ENCODE measurements at places on chromosomes 6 and 20. TPM values are rescaled to one million over a fixed set of nuclear protein-coding genes. Genes with fewer than 3 reads are reported as not detected.
A peak's percentile ranks its signal among the peaks of the same experiment; 100 is the strongest.

DNA sequence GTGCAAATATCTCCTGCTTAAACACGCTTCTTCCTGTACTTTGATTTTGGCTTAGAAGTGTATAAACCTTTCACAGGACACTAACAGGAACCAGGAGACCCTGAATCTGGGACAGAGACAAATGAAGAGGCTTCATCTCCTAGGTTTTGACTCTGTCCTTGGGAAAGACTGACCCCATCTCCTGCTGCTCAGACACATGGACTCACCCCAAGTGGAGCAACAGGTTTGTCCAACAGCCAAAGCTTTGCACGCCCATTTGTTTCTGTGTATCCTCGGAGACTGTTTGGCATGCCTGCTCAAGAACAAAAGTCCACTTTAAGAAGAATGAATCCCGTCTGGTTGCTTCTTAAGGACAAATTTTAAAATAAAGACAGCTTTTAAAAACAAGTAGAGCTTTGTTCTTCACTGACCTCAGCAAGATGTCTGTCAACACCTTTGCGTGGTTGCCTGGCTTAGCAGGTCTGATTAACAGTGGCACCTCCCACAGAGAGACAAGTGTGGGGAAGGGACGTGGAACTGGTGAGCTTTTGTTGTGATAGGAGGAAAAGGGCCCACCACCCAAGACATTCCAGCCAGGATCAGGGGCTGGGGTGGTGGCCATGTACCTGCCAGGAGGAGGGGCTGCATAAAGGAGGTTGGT lies 202.6 kb downstream of the SOD2 start:
- H3K4me3 ChIP-seq = no peak overlapping the region
- H3K4me1 ChIP-seq = no peaks in the 10 kb centered on the region
- no peaks in the 10 kb centered on the region for H3K27me3 ChIP-seq
- no peak overlapping the region for H3K27ac ChIP-seq
- no peak for DNase-seq

DNA sequence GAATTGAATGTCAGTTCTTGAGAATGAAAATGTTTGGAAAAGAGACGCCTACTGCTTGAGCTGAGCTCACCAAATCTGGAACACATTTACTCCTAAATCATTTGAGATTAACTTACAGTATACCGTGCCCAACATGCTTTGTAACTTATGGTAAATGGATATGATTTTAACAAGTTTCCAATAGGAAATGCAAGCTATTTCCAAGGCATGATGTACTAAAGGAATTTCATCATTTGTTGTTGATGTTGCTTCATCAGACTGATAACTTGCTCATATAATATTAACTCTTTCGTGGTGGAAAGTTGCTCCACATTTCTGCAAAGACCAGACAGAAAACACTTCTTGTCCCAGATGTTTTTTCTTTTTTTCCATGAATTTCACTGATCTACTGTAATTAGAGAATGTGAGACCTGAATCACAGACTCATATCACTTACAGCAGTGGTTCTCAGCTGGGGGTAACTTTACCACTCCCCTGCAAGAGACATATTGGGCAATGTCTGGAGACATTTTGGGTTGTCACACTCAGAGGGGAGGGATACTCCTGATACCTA lies 116.6 kb upstream of the TRAF3IP2 start:
- no peak overlapping the region for H3K27ac ChIP-seq
- H3K4me3 ChIP-seq = no peak overlapping the region
- H3K4me1 ChIP-seq = no peaks in the 10 kb centered on the region
- no peak for DNase-seq
- H3K36me3 ChIP-seq = no peaks in the 10 kb centered on the region

- no peaks in the 10 kb centered on the region for H3K36me3 ChIP-seq
- no peak overlapping the region for H3K4me3 ChIP-seq
- peaks cover 27% of the 10 kb centered on the region for H3K4me1 ChIP-seq
- no peak for DNase-seq
Measured at GRCh38 chr20:63449796-63450730, 22.4 kb downstream of the KCNQ2 start.

GRCh38 chr20:61178551-61179071 lies 73.5 kb upstream of the CDH4 start:
- H3K27ac ChIP-seq = no peak overlapping the region
- no peak overlapping the region for H3K4me3 ChIP-seq
- H3K4me1 ChIP-seq = no peaks in the 10 kb centered on the region
- H3K36me3 ChIP-seq = no peaks in the 10 kb centered on the region

Gene CASS4
- total RNA-seq = not detected

Gene TBXT
- 0.25 TPM for total RNA-seq

Gene BNIP5
- total RNA-seq = not detected

GRCh38 chr20:53513168-53513488 lies 80.5 kb downstream of the ZNF217 start:
- H3K27ac ChIP-seq = no peak overlapping the region
- H3K4me1 ChIP-seq = no peaks in the 10 kb centered on the region
- no peaks in the 10 kb centered on the region for H3K27me3 ChIP-seq
- DNase-seq = no peak
- H3K36me3 ChIP-seq = no peaks in the 10 kb centered on the region
- H3K4me3 ChIP-seq = no peak overlapping the region

DNA sequence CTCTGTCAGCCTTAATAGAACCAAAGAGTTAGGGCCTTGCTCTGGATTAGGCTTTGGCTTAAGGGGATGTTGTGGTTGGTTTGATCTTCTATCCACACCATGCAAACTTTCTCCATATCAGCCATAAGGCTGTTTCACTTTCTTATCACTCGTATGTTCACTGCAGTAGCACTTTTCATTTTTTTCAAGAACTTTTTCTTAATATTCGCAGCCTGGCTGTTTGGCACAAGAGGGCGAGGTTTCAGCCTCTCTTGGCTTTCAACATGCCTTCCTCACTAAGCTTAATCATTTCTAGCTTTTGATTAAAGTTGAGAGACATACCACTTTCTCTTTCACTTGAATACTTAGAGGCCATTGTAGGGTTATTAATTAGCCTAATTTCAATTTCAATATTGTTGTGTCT lies 193.1 kb downstream of the NRN1 start:
- H3K4me3 ChIP-seq = no peak overlapping the region
- no peak overlapping the region for H3K27ac ChIP-seq
- H3K27me3 ChIP-seq = no peaks in the 10 kb centered on the region

GRCh38 chr6:170122651-170123050 lies 168.2 kb downstream of the DLL1 start:
- no peaks in the 10 kb centered on the region for H3K36me3 ChIP-seq
- H3K27ac ChIP-seq = no peak overlapping the region
- no peaks in the 10 kb centered on the region for H3K27me3 ChIP-seq
- H3K4me3 ChIP-seq = no peak overlapping the region
- DNase-seq = no peak

GRCh38 chr6:7107578-7108195 lies at the start of gene RREB1:
Gene RREB1 (plus strand): TSS chr6:7107961. CDS start chr6:7181912, 73,951 bp downstream.
- H3K4me3 ChIP-seq = peak within 1 kb of the TSS; percentile 88
- H3K36me3 ChIP-seq = no peaks in the 10 kb centered on the region
- peaks cover 4% of the 10 kb centered on the region for H3K27me3 ChIP-seq

DNA sequence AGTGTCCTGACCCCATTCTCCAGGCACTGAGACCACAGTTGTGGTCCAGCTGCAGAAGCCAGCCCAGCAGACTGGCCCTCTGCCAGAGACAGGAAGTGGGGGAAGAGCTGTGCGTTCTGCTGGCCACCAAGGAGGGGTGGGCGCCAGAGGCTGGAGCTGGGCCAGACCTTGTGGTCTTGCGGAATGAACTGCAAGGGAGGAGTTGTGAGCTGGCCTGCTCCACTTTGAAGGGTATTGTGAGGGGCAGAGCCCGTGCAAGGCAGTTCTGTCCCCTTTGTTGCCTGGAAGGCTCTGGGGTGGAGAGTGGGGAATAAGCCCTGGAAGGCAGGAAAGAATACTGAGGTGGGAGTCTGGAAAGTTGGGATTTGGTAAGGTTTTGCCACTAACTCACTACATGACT lies 3.6 kb upstream of the MDFI start:
- DNase-seq = no peak
- no peaks in the 10 kb centered on the region for H3K36me3 ChIP-seq
- H3K27me3 ChIP-seq = peaks cover 36% of the 10 kb centered on the region
- no peak overlapping the region for H3K4me3 ChIP-seq
- peaks cover 9% of the 10 kb centered on the region for H3K4me1 ChIP-seq
- H3K27ac ChIP-seq = no peak overlapping the region

Gene APOBEC2
- total RNA-seq = not detected

- H3K27me3 ChIP-seq = peaks cover 2% of the 10 kb centered on the region
- H3K36me3 ChIP-seq = no peaks in the 10 kb centered on the region
- H3K27ac ChIP-seq = no peak overlapping the region
- H3K4me3 ChIP-seq = no peak overlapping the region
- DNase-seq = no peak
Measured at GRCh38 chr6:24321538-24322162, 36.2 kb downstream of the DCDC2 start.

GRCh38 chr6:106629859-106630163 lies 433 bp downstream of the QRSL1 start:
- DNase-seq = no peak
- no peaks in the 10 kb centered on the region for H3K27me3 ChIP-seq
- peaks cover 10% of the 10 kb centered on the region for H3K4me1 ChIP-seq
- H3K27ac ChIP-seq = peak overlapping the region; percentile 82
- H3K36me3 ChIP-seq = no peaks in the 10 kb centered on the region

GRCh38 chr6:70380252-70380651 lies 33.1 kb upstream of the FAM135A start:
- H3K4me3 ChIP-seq = no peak overlapping the region
- H3K27me3 ChIP-seq = no peaks in the 10 kb centered on the region
- H3K4me1 ChIP-seq = no peaks in the 10 kb centered on the region

GRCh38 chr20:16712511-16712947 lies 17.3 kb upstream of the SNRPB2 start:
- H3K36me3 ChIP-seq = no peaks in the 10 kb centered on the region
- H3K4me3 ChIP-seq = no peak overlapping the region
- no peaks in the 10 kb centered on the region for H3K27me3 ChIP-seq
- H3K27ac ChIP-seq = no peak overlapping the region
- H3K4me1 ChIP-seq = peaks cover 3% of the 10 kb centered on the region

Gene TRIM15
- 0.48 TPM for total RNA-seq

DNA sequence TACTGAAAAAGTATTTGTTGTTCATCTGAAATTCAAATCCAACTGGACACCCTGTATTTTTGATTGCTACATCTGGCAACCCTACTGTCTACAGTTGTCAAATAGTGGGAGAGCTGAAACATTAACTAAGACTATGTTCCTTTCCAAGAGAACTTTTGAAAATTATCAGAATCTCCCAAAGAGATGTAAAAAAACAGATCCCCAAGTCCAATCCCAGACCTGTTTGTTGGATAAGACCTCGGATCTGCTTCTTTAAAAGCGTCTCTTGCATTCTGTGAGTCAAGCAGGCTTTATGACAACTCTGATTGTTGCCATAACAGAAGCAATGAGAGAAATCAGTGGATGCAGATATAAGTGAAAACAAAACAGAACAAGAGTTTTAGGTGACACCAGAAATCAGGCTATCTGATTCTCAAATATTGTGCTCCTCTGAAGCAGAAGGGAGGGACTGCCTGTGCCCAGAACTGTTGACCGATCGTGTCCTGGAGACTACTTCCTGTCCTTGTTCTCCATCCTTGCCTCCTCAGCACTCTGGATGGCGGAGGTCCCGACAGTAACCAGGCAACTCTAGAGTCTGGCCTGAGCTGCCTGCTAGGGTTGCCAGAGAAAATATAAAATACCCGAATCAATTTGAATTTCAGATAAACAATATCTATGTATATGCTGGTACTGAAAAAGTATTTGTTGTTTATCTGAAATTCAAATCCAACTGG lies 853.8 kb downstream of the MAFB start:
- no peak overlapping the region for H3K4me3 ChIP-seq
- DNase-seq = no peak
- H3K4me1 ChIP-seq = no peaks in the 10 kb centered on the region
- no peak overlapping the region for H3K27ac ChIP-seq
- no peaks in the 10 kb centered on the region for H3K36me3 ChIP-seq

Gene PFDN4
- total RNA-seq = 85.5 TPM

DNA sequence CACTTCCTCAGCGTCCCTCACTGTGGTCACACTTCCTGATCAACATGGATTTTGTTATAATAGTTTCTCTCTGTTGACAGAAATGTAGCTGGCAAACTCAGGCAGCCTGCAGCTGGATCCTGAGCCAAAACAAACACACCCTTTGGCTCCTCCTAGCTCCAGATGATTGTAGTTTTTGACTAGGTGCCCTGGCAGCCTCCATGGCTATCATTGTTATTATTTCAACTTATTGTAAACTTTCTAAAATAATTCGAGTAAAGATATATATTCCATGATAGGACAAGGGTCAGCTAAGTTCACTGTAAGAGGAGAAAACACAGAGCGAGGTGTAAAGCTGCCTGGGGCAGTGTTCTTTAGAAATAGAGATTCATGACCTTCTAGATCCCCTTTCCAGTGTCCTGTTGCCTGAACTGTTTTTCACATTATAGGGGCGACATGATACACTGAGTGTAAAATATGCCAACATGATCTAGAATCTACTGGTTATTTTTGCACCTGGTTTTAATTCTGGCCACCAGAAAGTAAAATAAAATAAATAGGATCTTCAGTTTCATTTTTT lies 98.2 kb upstream of the HDGFL1 start:
- H3K4me3 ChIP-seq = no peak overlapping the region
- no peaks in the 10 kb centered on the region for H3K36me3 ChIP-seq
- H3K27me3 ChIP-seq = no peaks in the 10 kb centered on the region
- peaks cover 5% of the 10 kb centered on the region for H3K4me1 ChIP-seq
- DNase-seq = no peak
- H3K27ac ChIP-seq = no peak overlapping the region

Data from H1 (cell line).